HCEC 1CT (cell line): ENCODE measurements at places on chromosomes 16 and 17.

DNA sequence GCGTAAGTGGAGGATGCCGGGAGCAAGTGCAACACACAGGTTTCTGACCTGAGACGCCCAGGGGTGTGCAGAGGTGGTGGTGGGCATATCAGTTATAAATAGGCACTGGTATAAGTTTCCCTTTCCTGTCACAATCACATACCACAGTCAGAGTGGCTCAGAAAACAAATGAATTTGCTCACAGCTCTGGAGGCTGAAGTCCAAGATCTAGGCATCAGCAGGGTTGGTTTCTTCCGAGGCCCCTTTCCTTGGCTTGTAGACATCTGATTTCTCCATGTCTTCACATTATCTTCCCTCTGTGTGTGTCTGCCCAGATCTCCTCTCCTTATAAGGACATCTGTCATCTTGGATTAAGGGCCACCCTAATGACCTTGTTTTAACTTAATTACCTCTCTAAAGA, 250.5 kb upstream of the TNRC6C start:
- no peak for DNase-seq

GRCh38 chr17:62816282-62816839, 8.2 kb upstream of the MARCHF10 start:
- DNase-seq: peak; percentile 8

DNA sequence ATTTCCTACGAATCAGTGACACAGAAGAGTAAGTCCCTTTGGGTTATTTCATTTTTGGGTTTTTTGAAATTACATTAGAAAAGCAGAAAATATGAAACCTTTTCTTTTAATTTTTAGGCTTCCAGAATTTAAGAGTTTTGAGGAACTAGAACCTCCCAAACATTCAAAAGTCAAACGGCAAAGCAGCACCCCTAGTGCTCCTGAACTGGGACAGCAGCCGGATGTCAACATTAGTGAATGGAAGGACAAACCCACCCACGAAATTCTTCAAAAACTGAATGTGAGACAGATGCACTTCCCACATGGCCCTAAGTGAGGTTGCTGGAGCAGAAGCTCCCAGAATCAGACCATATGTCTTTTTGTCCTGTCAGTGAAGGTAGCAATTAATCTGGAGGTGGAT, 199.4 kb downstream of the PHKB start:
- DNase-seq: no peak

DNA sequence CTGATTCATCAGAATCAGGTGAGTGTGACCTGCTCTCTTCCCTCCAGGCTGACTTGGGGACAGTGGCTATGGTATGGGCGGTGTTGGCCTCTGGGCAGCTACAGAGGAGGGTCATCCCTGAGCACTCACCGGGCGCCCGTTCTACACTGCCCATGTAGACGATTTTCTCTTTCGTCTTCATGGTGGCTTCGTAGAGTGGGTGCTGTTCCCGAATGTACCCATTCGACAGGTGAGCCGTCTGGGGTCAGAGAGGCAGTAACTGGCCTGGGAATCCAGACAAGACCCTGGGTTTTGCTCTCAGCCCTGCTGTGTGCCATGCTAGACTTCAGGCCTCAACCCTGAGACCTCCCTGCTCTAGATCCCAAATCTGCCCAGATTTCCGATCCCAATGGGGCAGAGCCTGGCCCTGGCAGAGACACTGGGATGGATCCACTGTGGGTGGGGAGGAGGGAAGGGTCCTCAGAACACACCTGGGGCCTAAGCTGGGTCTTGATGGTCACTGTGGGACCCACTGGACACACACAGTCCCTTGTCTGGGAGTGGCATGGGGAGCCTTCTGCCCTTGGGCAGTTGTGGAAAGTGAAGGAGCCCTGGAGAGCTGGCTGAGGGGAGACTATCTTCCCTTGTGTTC, 13.2 kb downstream of the USP6 start:
- no peak for DNase-seq

- DNase-seq: no peak
Measured at GRCh38 chr17:29918922-29919856, 10.8 kb downstream of the SSH2 start.

- DNase-seq: no peak
Measured at GRCh38 chr16:20289571-20289970, 37.7 kb downstream of the GP2 start.

DNA sequence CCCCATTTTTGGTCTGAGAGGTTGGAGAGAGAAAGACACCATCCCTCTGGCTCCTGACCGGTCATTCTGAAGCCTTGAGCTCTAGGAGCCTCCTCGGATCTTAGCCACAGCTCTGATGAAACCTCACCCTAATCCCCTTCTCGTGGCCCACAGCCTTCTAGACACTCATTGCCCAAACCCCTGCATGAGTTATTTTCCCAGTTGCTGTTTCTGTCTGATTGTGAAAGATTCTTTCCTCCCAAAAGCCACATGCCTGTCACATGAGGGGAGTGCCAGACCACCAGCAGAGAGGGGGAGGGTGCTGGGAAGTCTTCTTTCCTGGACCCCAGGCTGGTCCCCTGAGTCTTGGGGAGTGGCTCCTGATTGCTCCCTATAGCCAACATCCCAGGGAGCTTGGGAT, 17.6 kb upstream of the ABR start:
- peak; percentile 55 for DNase-seq

GRCh38 chr17:76495663-76496400, 5.4 kb downstream of the RHBDF2 start:
- DNase-seq: no peak

- no peak for DNase-seq
Measured at GRCh38 chr17:63504261-63504660, 18.9 kb upstream of the KCNH6 start.

DNA sequence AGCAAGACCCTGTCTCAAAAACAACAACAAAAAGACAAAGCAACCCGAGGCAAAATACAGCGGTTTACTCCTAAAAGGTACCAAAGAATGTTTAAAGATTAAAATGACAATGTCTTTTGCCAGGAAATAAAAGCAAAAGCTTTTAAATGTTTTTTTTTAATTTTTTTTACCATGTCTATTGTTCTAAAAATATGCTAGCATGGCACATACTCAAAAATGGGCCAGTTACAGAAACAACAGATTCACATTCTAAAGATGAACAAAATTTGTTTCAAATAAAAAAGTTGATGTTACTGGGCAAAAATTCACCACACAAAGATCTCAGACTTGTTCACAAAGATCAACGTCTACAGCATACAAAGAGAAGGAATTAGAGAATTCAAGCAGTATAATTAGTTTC, 41.1 kb downstream of the CACNG1 start:
- DNase-seq: no peak

DNA sequence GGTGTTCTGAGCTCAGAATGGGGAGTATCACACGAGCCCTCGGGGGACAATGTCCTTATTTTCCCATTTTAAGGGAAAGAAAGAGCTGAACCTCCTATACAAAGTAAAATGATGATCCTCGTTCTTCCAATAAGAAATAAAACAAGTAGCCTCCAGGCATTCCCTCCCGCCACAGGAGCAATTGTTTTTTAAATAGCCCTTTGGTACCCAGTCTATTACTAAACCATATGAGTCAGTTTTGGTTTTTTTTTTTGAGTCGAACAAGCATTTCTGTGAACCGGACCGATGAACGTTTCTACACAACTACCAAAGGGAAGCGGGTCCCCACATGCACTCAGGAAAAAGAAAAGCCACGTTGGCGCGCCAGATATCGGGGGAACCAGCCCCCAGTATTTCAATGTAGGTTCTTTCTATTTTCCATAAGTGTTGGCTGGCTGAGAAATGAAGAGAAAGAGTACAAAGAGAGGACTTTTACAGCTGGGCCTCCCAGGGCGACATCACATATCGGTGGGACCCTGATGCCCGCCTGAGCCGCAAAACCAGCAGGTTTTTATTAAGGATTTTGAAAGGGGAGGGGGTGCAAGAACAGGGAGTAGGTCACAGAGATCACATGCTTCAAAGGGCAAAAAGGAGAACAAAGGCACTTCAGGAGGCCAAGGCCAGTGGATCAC, 3.8 kb upstream of the DCXR start:
- no peak for DNase-seq

DNA sequence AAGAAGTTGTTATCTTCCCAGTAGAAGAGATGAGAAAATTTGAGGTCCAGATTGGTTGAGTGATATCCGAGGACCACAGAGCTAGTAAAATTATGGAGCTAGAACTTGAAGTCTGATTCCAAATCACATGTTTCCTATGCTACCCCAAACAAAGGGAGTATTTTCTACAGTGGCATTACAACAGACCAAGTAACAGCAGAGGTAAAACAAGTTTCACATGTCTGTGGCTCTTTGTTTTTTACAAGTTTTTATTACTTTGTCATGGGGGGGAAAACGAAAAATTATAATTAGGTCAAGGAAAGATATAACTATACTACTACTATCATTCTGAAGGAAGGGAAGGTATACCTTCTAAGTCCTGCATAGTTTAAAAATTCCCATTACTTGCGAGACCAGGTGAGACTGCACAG, 49.4 kb downstream of the KANSL1 start:
- DNase-seq: no peak

- no peak for DNase-seq
Measured at GRCh38 chr16:48003206-48003907, 152.4 kb downstream of the ABCC12 start.

GRCh38 chr16:53925526-53925925, 221.6 kb downstream of the FTO start:
- DNase-seq: no peak

- no peak for DNase-seq
Measured at GRCh38 chr17:81193470-81194224, 27.6 kb upstream of the AATK start.

GRCh38 chr17:74342224-74342623, 16.2 kb downstream of the KIF19 start:
- no peak for DNase-seq

GRCh38 chr16:80655751-80656150, 115.0 kb downstream of the DYNLRB2 start:
- DNase-seq: no peak

DNA sequence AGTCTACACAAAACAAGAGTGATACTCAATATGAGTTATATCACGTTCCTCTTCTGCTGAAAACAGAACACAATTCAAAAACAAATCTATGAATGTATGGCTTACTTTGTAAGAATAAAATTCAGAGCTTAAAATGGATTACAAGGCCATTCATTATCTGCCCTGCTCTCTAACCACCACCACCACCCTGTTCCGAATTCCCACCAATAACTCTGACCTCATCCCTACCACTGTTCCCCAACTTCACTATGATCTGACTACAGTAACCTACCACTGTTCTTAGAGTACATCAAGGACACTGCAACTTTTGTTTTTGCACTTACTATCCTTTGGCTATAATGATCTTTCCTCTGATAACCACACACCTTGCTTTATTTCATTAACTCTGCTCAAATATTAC, 21.3 kb downstream of the FBXL20 start:
- DNase-seq: no peak

DNA sequence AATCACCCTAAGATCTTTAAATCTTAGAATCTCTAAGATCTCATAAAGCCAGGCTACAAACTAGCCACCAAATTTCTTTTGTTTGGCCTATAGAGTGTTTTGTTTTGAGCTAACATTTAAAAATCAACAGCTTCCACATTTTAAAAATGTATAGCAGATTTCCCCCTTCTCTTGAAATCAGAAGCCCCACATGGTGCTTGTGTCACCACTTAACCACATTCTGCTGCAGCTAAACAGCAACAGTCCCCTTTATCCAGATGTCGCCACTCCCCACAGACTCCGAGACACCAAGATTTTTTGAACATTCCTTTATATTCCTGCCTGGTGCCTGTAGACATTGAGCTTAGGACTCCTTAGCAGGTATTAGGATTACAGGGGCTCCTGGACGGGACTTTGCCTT, 16.0 kb downstream of the GUCY2D start:
- no peak for DNase-seq

- DNase-seq: peak; percentile 55
Measured at GRCh38 chr16:29804455-29805231, 1.7 kb upstream of the MAZ start.

GRCh38 chr17:15341385-15341849, at the start of gene TEKT3:
TEKT3 (minus strand) TSS chr17:15341597; CDS start chr17:15331585, 10,012 bp downstream.
- peak; percentile 75 for DNase-seq

GRCh38 chr17:15648386-15648785, 28.9 kb upstream of the FBXW10B start:
- DNase-seq: no peak

- DNase-seq: no peak
Measured at GRCh38 chr16:88678224-88678979, 7.9 kb downstream of the SNAI3 start.

DNA sequence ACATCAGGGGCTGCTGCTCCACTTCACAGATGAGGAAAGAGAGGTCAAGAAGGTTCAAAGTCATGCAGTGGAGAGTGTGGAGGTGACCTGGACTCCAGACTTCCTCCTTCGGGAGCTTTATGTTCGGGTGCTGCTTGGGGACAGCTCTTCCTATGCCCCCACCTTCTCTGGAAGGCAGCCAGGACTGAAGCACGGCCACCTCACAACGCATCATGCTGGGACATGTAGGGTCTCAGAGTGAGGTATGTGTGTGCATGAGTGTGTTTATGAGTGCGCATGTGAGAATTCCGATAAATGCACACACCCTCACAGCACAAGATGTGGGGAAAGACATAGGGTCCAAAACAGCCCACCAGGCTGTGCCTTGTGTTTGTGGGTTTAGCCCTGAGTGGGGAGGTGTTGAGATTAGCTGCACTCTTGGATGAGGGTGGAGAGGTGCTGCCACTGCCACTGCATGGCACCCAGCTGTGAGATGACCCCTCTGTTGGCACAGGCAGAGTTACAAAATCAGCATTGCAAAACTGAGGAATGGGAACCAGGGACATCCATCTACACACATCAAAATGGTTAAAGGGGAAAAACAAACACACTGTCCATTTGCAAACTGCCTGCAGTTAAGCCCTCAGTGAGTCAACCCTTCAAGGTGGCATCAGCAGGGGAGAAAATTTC, 367.4 kb downstream of the SEC14L1 start:
- no peak for DNase-seq

GRCh38 chr17:57817299-57817698, 32.5 kb downstream of the MRPS23 start:
- DNase-seq: no peak

DNA sequence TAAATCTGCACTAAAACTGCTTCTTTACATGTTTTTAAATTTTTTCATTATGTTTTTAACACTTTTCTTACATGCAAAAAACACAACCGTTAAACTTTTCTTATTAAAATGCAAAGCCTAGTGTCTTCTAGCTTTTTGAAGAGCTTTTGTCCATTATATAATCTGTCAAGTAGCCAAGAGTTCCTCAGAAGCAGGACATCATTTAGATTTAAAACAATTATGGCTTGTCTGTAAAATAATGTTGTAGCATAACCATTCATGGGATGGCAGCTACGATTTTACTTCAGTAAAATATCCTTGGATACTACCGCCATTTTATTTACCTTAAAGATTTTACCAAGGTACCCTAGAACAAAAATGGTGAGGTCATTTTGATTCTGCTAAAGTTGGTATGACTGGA, 2.8 kb downstream of the OMG start:
- DNase-seq: no peak

DNA sequence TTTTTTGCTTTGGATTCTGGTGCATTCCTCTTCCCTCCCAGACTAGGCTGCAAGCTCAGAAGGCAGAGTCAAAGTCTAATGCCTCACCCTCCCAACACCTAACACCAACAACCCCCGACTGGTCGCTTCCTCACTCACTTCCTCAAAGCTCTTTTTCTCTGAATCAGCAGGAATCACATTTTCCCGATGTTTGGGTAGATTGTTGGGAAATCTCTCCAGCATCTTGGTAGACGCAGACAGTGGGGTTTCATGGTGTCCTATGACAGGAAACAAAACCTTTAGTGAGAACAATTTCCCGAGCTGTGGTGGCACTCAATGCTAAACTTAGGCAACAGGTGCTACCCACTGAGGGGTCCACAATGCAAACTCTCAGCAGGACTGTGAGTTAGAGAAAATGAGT, 39.9 kb upstream of the ICAM2 start:
- DNase-seq: no peak

GRCh38 chr16:57823836-57824235, 21.5 kb upstream of the KIFC3 start:
- DNase-seq: no peak
